Activated naive CD8-positive, alpha-beta T cell treated with anti-CD3 and anti-CD28 coated beads for 36 hours (primary cell): ENCODE measurements at places on chromosomes 11 and 22. TPM values are rescaled to one million over a fixed set of nuclear protein-coding genes. Genes with fewer than 3 reads are reported as not detected.

KRTAP5-7 gene
- not detected for total RNA-seq

PATE4 gene
- not detected for total RNA-seq

SLC6A5 gene
- not detected for total RNA-seq

ZW10 gene
- 20.2 TPM for total RNA-seq

KREMEN1 gene
- 0.29 TPM for total RNA-seq

DNA sequence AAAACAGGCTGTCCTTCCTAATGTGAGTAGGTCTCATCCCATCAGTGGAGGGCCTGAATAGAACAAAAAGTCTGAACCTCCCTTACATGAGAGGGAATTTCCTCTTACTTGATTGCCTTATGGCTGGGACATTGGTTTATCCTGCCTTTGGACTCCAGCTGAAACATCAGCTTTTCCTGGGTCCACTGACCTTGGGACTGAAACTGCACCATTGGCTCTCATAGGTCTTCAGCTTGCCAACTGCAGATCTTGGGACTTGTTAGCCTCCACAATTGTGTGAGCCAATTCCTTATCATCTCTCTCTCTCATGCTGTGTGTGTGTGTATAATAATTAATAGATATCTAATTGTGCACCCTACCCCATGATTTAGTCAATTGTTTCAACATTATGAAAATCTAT is 375.3 kb upstream of the DDI1 start:
- no peak overlapping the region for H3K4me3 ChIP-seq
- no peak overlapping the region for H3K27ac ChIP-seq
- no peaks in the 10 kb centered on the region for H3K27me3 ChIP-seq
- DNase-seq = no peak

- H3K27me3 ChIP-seq = peaks cover 33% of the 10 kb centered on the region
- H3K36me3 ChIP-seq = no peaks in the 10 kb centered on the region
- no peaks in the 10 kb centered on the region for H3K4me1 ChIP-seq
- no peak for DNase-seq
Measured at GRCh38 chr11:63212742-63213141, 30.7 kb downstream of the SLC22A25 start.

DNA sequence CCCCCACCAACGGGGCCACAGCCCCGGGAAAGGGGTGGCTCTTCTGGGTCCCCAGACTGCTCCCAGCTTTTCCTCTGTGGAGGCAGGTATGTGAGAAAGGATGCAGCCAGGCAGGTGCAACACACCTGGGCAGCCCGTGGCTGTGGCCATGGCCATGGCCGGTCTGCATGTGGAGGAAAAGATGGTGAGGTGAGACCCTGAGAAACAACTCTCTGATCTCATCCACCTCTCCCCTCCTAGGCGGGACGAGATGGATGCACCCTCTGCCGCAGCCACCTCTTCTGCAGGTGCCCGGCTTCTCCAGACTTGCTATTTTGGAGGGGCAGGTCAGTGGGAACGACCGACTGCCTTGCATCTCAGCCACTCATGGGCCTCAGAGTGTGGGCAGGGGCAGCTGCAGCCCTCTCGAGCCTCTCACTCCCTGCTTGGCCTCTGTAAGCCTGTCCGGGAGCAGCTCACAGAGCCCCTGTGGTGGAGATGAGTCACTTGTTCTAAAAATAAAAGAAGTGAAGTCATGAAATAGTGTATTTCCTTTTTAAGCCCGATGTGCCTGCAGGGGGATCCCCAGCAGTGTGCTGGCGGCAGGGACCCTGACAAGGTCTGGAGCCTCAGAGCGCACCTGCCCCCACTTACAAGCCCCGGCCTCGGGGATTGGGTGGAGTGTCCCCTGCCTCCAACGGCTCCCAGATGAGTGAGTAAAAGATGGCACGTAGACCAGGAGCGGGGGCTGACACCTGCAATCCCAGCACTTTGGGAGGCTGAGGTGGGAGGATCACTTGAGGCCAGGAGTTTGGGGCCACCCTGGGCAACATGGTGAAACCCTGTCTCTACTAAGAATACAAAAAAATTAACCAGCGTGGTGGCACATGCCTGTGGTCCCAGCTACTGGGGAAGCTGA is 10.7 kb downstream of the SMIM38 start:
- peak overlapping the region; percentile 92 for H3K27ac ChIP-seq
- H3K27me3 ChIP-seq = peaks cover 4% of the 10 kb centered on the region
- peaks cover 7% of the 10 kb centered on the region for H3K36me3 ChIP-seq

- H3K4me3 ChIP-seq = no peak overlapping the region
- H3K4me1 ChIP-seq = no peaks in the 10 kb centered on the region
- no peak for DNase-seq
- H3K27ac ChIP-seq = no peak overlapping the region
- H3K36me3 ChIP-seq = no peaks in the 10 kb centered on the region
Measured at GRCh38 chr11:27075655-27076054, 35.0 kb downstream of the BBOX1 start.

DNA sequence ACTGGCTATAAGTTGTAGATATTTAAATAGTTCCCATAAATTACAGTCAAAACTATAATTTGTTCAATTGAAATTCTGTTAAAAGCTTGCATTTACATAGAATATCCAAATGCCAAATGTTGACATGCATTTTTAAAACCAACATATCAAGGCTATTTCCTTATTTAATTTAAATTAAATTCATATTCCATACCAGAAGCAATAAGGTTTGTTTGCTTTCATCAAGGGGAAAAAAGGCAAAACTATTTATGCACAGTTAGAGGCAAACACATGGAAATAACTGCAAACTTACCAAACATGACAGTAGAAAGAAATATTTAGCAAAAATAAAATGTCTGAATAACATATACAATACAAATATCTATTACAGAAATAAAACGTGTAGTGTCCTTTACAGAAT is 1581.2 kb upstream of the TENM4 start:
- no peaks in the 10 kb centered on the region for H3K36me3 ChIP-seq
- no peak overlapping the region for H3K27ac ChIP-seq
- no peaks in the 10 kb centered on the region for H3K27me3 ChIP-seq
- H3K4me3 ChIP-seq = no peak overlapping the region
- no peaks in the 10 kb centered on the region for H3K4me1 ChIP-seq

GRCh38 chr11:132859306-132859705 is 673.0 kb downstream of the OPCML start:
- no peak for DNase-seq
- peaks cover 11% of the 10 kb centered on the region for H3K27me3 ChIP-seq
- no peaks in the 10 kb centered on the region for H3K4me1 ChIP-seq
- no peaks in the 10 kb centered on the region for H3K36me3 ChIP-seq

- peaks cover 11% of the 10 kb centered on the region for H3K36me3 ChIP-seq
- DNase-seq = no peak
- peak overlapping the region; percentile 84 for H3K4me3 ChIP-seq
- peaks cover 38% of the 10 kb centered on the region for H3K4me1 ChIP-seq
- H3K27me3 ChIP-seq = no peaks in the 10 kb centered on the region
- no peak overlapping the region for H3K27ac ChIP-seq
Measured at GRCh38 chr22:17083811-17084441, 874 bp upstream of the IL17RA start.

DNA sequence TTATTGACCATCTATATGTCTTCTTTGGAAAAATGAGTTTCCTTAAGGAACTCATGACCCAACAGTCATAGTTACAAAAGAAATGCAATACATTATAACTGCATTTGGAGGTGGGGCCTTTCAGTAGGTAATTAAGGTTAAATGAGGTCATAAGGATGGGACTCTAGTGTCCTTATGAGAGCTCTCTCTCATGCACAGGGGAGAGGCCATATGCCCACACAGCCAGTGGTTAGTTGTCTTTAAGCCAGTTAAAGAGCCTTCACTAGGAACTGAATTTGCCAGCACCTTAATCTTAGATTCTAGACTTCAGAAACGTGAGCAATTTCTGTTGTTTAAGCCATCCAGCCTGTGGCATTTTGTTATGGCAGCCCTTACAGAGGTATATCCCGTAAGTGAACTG is 27.3 kb downstream of the INTS4 start:
- H3K27ac ChIP-seq = no peak overlapping the region
- H3K27me3 ChIP-seq = no peaks in the 10 kb centered on the region
- DNase-seq = no peak
- H3K36me3 ChIP-seq = peaks cover 13% of the 10 kb centered on the region
- H3K4me3 ChIP-seq = no peak overlapping the region
- no peaks in the 10 kb centered on the region for H3K4me1 ChIP-seq

GRCh38 chr22:32333769-32334659 is 23.7 kb upstream of the RFPL3 start:
- H3K27me3 ChIP-seq = peaks cover 27% of the 10 kb centered on the region
- no peak overlapping the region for H3K4me3 ChIP-seq
- H3K4me1 ChIP-seq = no peaks in the 10 kb centered on the region
- DNase-seq = no peak
- no peak overlapping the region for H3K27ac ChIP-seq

DNA sequence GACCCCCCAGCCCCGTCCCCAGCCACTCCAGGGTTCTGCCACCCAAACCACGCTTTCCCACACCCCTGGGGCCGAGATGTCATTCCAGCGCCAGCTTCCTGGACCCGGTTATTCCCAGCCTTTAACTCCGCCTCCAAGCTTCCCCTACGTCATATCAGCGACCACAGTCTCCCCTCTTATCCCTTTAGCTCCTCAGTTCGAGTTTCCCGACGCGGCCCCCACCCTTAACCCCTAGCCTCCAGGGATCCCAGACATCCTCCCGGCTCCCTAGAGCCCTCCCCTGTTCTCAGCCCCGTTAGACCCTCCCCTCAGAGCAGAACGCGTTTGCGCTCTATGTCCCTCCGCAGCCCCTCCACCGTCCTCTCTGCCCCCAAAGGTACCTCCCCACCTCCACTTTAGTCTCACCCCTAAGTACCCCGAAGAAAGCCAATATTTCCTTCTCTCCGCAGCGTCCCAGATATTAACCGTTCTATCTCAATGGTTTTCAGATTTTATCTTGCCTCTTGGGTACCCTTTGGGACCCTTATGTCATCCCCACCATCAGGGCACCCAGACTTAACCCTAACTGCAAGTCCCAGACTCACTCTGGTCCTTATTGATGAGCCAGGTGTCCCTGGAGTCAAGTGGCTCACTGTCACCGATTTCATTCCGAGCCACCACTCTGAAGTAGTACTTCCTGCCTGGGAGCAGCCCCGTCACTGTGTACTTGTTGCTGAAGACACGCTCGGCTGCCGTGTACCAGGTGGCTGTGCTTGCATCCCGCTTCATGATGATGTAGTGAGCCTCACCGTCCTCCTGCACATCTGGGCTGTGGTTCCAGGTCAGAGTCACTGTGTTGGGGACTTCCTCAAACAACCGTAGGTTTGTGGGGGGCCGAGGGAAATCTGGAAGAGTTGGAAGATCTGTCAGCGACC is 8.0 kb downstream of the TMEM86A start:
- H3K27ac ChIP-seq = peak overlapping the region; percentile 85
- DNase-seq = peak; percentile 38
- peaks cover 23% of the 10 kb centered on the region for H3K4me1 ChIP-seq

- H3K4me1 ChIP-seq = no peaks in the 10 kb centered on the region
- H3K36me3 ChIP-seq = no peaks in the 10 kb centered on the region
- H3K27ac ChIP-seq = no peak overlapping the region
- H3K4me3 ChIP-seq = no peak overlapping the region
- no peak for DNase-seq
Measured at GRCh38 chr11:79739591-79739990, 298.8 kb upstream of the TENM4 start.

GRCh38 chr11:134355656-134356055 is 23.9 kb downstream of the GLB1L2 start:
- DNase-seq = no peak
- no peak overlapping the region for H3K4me3 ChIP-seq
- peaks cover 14% of the 10 kb centered on the region for H3K36me3 ChIP-seq

- peaks cover 6% of the 10 kb centered on the region for H3K36me3 ChIP-seq
- DNase-seq = no peak
- H3K4me1 ChIP-seq = peaks cover 18% of the 10 kb centered on the region
- no peaks in the 10 kb centered on the region for H3K27me3 ChIP-seq
- H3K27ac ChIP-seq = peak overlapping the region; percentile 94
Measured at GRCh38 chr11:93196816-93197379, 893 bp downstream of the SLC36A4 start.

GRCh38 chr11:113315811-113316210 is 1.4 kb downstream of the TTC12 start:
- no peak overlapping the region for H3K27ac ChIP-seq
- H3K27me3 ChIP-seq = no peaks in the 10 kb centered on the region
- DNase-seq = no peak
- peak overlapping the region; percentile 82 for H3K4me3 ChIP-seq
- H3K4me1 ChIP-seq = peaks cover 25% of the 10 kb centered on the region
- peaks cover 36% of the 10 kb centered on the region for H3K36me3 ChIP-seq

- no peaks in the 10 kb centered on the region for H3K27me3 ChIP-seq
- H3K36me3 ChIP-seq = no peaks in the 10 kb centered on the region
- H3K27ac ChIP-seq = no peak overlapping the region
- H3K4me1 ChIP-seq = no peaks in the 10 kb centered on the region
- no peak overlapping the region for H3K4me3 ChIP-seq
- no peak for DNase-seq
Measured at GRCh38 chr11:3632070-3632660, 9.6 kb downstream of the ART5 start.

DNA sequence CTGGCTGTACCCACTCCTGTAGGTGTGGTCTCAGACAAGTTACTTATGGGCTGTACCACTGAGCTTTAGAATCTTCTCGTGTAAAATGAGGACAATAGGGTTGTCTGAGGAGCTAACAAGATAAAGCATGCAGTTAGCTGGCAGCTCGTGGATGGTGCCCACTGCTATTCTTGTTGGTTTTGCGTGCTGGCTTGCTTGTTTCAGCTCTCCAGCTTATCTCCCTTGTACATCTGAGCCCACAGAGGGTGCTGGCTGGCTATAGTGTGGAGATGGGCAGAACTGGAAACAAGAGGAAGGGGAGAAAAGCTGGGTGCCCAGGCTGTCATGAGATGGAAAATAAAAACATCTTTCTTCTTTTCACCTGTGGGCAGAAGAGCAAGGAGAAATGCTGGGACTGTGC is 46.5 kb upstream of the GALNT18 start:
- no peak for DNase-seq
- H3K27me3 ChIP-seq = peaks cover 19% of the 10 kb centered on the region
- no peak overlapping the region for H3K27ac ChIP-seq
- H3K36me3 ChIP-seq = no peaks in the 10 kb centered on the region
- no peaks in the 10 kb centered on the region for H3K4me1 ChIP-seq

- DNase-seq = no peak
- no peaks in the 10 kb centered on the region for H3K4me1 ChIP-seq
- H3K36me3 ChIP-seq = no peaks in the 10 kb centered on the region
- H3K27me3 ChIP-seq = no peaks in the 10 kb centered on the region
- H3K27ac ChIP-seq = no peak overlapping the region
- no peak overlapping the region for H3K4me3 ChIP-seq
Measured at GRCh38 chr11:131637469-131638175, 267.2 kb downstream of the NTM start.

GRCh38 chr22:33337524-33337923 is 279.3 kb upstream of the SYN3 start:
- H3K27ac ChIP-seq = no peak overlapping the region
- H3K4me3 ChIP-seq = no peak overlapping the region
- H3K4me1 ChIP-seq = no peaks in the 10 kb centered on the region
- no peak for DNase-seq
- H3K36me3 ChIP-seq = no peaks in the 10 kb centered on the region
